ENCODE measurements at places on chromosomes 3 and 15. TPM values are rescaled to one million over a fixed set of nuclear protein-coding genes. Genes with fewer than 3 reads are reported as not detected.

GRCh38 chr3:123414973-123415775 is 33.7 kb downstream of the ADCY5 start:
- no peak for DNase-seq

GRCh38 chr3:95511828-95512227 is 1302.6 kb upstream of the EPHA6 start:
- DNase-seq, result no peak

- DNase-seq, result no peak
Measured at GRCh38 chr3:180322829-180323228, 279.1 kb upstream of the TTC14 start.

DNA sequence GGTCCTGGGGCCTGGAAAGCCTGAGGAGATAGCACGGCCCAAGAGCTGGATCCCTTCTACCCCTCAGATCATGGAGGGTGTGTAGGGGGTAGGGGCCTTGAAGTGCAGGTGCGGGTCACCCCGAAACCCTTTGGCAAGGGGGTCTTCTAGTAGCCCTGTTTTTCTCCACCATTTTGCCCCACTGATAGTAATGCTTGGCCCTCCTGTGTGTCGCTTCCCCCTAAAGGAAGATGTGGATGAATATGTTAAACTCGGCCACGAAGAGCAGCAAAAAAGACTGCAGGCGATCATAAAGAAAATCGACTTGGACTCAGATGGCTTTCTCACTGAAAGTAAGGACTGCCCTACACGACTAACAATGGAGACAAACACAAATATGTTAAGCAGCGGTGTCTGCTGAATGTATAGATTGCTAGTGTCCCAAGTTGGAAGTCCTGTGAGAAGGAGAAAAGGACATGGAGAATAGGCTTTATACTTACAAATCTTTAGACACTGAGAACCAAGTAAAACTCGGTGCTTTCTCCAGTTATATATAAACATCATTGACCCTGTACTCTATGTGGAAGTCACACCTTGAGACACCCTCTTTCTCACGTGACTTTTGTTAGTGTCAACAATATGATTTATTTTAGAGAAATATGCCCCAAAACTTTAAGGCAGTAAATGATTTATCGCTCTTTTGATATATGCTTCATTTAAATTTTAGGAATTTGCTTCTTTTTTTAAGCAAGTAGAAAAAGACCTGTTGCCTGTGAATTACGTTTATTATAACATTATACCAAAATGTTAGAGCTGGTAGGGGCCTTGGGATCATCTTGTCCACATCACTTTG is 802 bp downstream of the RCN2 start:
- DNase-seq, result no peak

SPTBN5 gene
- polyA plus RNA-seq, result 0.19 TPM

- DNase-seq, result no peak
Measured at GRCh38 chr3:70180664-70181063, 131.8 kb downstream of the MDFIC2 start.

ANKUB1 gene
- not detected for polyA plus RNA-seq

TMEM207 gene
- not detected for polyA plus RNA-seq

DNA sequence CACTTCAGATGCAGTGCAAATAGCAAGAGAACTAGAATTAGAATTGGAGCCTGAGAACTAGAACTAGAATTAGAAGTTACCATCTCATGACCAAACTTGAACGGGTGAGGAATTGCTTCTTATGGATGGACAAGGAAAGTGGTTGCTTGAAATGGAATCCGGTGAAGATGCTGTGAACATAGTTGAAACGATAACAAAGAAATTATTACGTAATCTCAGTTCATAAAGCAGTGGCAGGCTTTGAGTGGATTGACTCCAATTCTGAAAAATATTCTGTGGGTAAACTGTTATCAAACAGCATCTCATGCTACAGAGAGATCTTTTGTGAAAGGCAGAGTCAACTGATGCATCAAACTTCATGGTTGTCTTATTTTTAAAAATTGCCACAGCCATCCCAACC is 48.0 kb upstream of the GSK3B start:
- DNase-seq, result no peak

GNAI2 gene
- 59.5 TPM for polyA plus RNA-seq
